ENCODE measurements at places on chromosomes 2 and 18. TPM values are rescaled to one million over a fixed set of nuclear protein-coding genes. Genes with fewer than 3 reads are reported as not detected.

Gene TMEM247
- not detected for total RNA-seq

Gene EFR3B
- total RNA-seq: 0.26 TPM

DNA sequence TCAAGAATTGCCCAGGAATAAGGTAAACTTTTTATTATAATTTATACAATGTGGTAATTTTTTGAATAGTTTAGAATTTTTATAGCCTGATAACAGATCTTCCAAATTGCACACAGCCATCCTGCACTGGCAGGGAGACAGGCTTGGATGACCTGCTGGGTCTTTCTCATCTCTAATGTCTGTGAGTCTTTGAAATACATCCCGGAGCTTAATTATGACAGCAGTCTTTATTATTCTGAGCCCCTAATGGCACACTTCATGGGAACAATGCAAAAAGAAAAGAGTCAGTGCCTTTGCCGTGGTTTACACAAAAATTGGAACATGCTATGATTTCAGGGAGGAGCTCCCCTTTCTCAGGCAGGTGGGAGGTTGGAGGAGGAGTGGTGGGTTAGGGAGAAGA lies 71.0 kb downstream of the TMEM182 start:
- no peak for DNase-seq

DNA sequence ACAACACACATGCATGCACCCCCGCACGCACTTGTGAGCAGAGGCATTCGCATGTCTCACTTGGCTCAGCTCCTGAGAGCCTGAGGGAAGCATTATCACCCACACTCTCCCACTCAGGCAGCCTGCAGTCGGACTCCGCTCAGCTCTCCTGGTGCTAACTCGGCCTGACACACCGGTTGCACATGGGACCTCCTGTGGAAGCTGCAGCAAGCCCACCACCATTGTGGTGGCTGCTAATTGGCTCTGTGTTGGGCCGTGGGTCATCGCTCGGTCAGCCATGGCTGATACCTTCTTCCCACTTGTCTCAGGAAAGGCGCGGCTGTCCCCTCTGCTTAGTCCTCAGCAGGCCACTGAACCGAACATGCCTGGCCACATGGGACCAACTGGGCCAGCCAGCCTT lies 13.7 kb upstream of the TEX261 start:
- no peak for DNase-seq

GRCh38 chr18:8684577-8684976 lies 20.8 kb upstream of the MTCL1 start:
- no peak for DNase-seq

All from myocyte (in vitro differentiated cells).